ENCODE measurements at places on chromosomes 12 and 14.

GRCh38 chr12:48779869-48780268, 9.0 kb downstream of the ADCY6 start:
- peak; percentile 77 for DNase-seq

DNA sequence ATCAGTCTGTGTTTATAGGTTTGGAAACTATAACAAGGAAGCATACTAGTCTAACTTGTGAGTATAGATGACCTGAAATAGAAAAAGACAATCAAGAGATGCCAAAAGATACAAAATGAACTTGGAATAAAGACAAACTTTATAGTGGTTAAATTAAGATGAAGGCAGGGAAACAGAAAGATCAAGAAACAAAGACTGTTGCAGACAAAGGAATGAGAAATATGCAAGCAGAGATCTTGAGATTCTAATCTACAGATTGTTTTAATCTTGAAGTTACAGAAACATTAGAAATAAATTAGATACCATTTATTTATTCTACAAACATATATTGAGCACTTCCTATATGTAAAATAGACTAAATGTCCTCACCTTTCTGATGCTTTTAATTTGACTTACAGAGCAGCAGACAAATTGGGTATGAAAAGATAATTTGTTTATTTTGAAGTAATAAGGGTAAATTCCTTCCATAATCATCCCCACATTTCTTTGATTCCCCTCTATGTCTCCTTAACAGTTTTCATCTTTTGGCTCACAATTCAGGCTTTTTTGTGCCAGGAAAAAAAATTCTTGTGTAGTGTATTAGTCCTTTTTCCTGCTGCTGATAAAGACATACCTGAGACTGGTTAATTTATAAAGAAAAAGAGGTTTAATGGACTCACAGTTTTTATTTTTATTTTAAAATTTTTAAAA, 134.4 kb downstream of the KITLG start:
- no peak for DNase-seq

DNA sequence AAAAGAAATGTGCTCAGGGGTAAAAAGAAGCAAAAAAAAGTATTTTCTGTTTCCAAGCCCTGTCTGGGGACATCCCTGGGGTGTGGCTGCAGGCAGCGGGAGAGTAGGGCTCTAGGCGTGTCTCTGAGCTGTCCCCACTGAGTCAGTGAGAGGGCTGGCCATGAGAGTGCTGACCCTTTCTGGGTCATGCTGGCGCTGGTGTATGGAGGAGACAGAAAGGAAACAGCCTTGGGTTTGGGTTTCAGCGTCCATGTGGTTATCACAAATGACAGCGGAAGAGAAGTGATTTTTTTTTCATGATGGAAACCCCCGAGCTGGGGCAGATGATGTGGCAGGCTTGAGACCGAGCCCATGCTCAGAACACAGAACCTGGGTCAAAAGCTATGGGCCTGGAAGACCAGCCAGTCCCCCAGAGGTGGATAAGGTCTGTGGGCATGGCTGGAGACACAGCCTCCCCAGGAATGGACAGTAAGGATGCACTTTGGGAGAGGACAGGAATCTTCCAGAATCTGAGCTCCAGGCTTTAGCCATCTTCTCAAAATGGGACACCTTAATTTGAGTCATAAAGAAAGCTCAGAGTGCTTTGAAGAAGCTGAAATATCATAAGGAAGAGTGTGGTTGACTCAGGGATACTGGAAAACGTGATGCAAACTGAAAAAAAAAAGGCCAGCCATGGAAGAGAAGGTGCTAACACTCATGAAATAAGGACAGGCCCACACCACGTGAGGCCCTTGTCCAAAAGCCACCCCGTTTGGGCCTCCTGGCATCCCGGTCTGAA, 36.2 kb downstream of the SYNE3 start:
- DNase-seq: no peak

DNA sequence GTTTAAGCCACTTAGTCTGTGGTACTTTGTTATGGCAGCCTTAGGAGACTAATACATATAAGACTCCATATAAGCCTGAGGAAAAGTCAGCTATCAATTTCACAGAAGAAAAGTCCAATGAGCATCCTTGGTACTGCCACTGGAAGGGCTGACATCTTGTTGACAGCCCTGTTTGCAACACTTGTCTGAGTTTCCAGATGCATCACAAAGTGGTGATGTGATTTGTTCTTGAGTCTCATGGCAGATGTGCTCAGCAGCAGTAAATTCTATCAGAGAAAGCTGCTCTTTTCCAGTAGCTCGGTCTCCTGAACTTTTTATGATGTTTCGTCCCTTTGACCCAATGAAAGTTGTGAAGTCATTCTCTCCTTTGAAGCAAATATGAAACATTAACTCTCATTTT, 54.3 kb downstream of the STON2 start:
- DNase-seq: no peak

DNA sequence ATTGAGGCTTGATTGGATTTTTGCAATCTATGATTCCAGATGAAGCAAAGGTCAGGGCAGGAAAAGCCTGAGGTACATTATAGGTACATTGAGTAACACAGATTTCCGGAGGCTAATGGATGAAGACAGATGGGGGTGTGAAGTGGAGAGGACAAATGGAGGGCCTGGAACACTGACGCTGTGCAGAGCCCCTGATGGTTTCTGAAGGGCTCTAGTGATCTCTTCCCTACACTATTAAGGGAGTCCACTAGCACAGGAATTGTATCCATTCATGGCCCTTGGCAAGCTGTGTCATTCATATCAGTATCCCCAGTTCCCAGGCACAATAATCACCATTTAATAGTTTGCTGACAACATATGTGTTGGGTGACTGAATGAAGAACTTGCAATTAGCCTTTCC, 284.8 kb downstream of the ITPR2 start:
- no peak for DNase-seq

- DNase-seq: no peak
These were observed 11.5 kb downstream of the CCDC175 start for GRCh38 chr14:59565087-59565486.

DNA sequence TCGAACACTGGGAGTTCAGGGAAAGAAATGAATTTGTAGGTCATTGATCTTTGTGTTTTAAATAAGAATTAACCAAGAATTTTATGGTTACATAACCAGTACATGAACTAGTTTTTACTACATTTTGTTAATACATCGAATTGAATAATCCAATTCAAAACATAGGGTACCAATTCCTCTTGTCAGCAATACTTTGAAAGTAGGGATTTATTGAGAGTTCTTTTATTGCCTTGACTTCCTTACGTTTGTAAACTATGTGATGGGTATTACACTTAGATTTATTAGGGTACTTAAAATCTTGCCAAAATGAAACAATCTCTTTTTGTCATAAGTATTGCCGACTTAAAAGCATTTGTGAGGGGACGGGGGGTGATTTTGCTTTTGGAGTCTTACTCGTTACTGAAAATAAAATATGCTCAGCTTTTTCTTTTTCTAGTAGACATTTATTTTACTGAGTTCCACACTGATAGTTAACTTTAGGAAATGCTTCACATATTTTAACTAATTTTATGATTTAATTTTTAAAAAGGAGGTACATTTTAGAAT, 22.4 kb downstream of the SOCS2 start:
- DNase-seq: no peak

- DNase-seq: no peak
These were observed 203.7 kb downstream of the CACNA1C start for GRCh38 chr12:2256453-2256852.

- DNase-seq: peak; percentile 80
These were observed 2.6 kb downstream of the RNASE1 start for GRCh38 chr14:20799892-20800544.

DNA sequence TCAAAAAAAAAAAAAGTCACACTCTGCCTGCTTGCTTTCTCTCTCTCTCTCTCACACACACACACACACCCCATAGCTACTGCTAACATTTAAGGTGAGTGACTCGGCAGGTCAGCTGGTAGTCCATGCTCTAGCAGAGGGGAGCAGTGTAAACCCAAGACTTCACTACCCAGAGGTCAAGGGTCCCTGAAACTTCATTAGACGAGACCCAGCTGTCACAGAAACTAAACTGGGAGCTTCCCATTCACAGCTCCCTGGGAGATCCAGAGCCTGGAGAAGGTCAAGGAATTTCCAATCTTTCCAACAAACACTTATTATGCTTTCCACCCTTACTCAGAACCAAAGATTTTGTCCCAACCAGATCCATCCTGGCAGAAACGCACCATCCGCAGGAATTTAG, 33.2 kb downstream of the CKAP4 start:
- DNase-seq: no peak

DNA sequence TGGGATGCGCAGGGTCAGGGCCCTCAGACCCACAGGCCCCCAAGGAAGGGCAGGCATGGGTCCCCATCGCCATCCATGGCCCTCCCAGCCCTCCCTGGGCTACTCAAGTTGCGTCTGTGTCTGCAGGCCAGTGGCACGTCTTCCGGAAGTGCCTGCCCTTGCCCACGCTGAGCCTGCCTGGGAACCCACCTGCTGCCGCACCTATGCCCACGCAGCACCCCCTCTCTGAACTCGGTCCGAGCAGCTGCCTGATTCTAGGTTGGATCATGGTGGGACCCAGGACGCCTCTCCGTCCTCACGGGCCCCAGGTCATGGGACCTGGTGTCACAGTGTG, 182.8 kb downstream of the ADGRD1 start:
- no peak for DNase-seq

DNA sequence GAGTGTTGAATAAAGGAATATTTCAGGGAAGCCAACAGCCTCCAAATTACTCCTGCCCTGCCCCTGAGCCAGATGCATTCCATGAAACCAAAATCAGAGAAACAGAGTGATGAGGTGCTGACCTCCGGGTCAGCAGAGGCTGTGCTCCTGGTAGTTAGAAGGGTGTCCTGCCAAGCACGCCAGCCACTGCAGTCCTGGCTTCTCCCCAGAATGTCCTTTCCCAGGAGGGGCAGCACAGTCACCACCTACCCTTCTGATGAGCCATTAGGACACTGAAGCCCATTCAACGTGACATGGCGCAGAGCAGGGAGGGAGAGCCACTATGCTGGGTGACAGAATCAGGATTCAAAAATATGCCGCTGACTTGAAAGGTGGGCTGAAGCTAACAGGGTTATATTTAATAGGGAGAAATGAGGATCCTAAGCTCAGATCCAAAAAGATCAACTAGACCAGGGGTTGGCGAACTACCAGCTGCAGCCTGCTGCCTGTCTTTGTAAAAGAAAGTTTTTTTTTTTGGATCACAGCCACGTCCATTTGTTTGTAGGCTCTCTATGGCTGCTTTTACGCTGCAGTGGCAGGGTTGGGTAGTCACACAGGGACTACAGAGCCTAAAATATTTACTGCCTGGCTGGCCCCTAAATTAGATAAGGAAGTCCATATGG, 34.5 kb upstream of the PLEK2 start:
- DNase-seq: no peak

DNA sequence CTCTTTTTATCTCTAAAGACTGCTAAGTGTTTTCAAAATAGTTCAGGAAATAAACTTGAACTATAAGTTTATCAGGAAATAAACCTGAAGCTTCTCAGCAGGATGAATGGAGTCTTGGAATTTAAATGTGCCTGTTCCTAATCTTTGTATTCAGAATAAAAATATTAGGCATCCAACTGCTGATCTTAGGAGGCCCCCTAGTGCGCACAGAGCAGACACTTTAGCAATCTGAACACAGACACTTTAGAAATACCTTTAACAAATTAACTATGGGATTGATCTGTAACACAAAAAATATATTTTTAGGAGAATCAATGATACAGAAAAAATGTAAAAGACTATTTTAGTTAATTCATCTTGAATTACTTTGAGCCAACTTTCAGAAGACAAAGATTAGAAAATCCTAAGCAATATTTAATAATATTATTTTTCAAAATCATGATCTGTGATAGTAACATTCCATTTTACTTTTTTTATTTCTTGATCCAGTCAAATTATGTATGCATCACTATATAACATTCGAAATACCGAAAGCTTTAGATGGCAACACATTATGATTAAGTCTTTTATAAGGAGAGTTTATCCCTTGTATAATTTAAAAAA, 80.9 kb downstream of the SLC41A2 start:
- peak; percentile 6 for DNase-seq

GRCh38 chr14:68523989-68524725, 268.7 kb downstream of the ZFP36L1 start:
- DNase-seq: no peak

GRCh38 chr14:96799489-96800054, 2.4 kb downstream of the VRK1 start:
- DNase-seq: no peak

DNA sequence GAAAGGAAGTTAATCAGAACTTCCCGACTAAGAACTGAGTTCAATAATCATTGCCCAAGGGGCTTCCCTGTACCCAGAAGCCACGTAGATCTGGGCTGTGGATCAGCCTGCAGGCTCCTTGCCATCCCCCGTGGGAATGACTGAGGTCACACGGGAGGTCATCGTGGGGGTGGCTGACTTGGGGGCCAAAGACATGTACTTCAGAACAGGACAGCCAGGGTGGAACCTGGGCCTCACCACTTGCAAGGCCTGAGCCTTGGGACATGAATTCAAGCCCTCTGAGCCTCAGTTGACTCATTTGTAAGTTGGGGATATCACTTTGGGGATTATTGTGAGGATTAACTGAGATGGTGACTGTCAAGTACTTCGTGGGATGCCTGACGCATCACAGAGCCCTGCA, 221.0 kb downstream of the SLC41A2 start:
- DNase-seq: no peak

DNA sequence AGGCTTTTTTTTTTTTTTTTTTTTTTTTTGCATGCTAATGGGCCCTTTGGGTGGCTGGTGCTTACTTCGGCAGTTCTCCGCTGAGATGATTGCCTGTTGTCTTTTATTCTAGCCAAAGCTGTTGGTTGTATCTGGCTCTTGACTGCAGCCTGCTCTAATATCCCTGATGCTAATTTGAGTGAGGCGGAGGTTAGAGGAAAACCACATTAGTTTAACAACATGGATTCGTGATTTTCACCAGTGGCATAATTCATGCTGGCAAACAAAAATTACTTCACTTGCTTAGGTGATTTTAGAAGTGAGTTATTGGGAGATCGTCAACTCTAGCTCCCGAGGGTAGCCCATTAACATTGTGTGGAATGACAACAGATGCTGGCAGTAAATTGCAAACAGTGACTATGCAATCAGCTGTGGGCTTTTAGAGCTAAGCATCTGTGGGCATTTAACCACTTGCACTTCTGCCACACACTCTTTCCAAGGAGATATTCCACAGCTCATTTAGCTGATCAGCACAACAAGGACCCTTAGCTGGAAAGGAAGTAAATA, 97.6 kb upstream of the ZDHHC17 start:
- DNase-seq: no peak

- no peak for DNase-seq
These were observed 2.4 kb downstream of the WASHC3 start for GRCh38 chr12:102059343-102059742.

DNA sequence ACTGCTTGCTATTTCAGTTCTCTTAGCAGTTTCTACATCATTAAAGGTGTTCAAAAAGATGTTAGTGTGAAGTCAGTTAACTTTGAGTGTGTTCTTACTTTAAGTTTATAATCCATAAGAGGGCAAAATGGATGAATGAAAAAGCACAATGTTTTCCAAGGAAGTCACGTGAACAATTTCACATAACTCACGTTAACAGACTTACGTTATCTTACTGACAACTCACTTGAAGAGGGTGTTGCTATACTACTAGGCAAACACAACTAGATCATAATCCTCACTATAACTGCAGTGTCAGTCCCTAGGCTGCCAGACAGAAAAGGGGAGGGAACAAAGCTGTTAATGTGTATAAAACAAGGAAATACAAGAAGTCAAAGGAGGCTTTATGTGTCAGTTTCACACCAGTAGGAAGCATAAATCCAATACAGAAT, 6.4 kb downstream of the SLC2A13 start:
- DNase-seq: no peak

Measured in GDM1 (cell line).